SHP77 (cell line): ENCODE measurements at places on chromosomes 6 and 20.

- no peak for DNase-seq
Observed at GRCh38 chr6:33632558-33633039, 11.5 kb downstream of the ITPR3 start.

GRCh38 chr20:20740541-20740940 lies 28.1 kb upstream of the RALGAPA2 start:
- no peak for DNase-seq

GRCh38 chr20:51014797-51015722 lies 7.8 kb downstream of the KCNG1 start:
- peak; percentile 37 for DNase-seq

DNA sequence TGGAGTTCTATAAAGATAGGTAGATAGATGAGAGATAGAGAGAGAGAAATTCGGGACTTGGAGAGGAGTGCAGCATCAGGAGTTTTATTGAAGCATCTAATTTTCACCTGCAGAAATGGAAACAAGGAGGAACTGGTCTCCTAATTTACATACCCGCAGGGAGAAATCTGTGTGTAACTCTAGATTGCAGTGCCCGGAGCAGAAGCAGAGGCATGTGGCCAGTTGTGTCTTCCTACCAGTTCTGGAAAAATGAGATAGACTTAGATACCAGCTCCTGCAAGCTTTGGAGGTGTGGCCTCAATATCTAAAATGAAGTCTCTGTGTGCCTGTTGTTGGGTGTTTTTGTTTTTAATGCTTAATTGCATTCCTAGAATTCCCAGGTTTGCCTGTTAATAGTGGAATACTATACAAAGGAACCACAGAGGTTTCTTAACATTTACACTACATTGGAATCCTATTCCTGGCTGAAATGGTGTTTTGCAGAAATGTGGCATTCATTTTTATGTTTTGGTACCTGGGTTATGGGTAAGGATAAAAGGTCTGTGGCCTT lies 57.4 kb downstream of the DTD1 start:
- no peak for DNase-seq

DNA sequence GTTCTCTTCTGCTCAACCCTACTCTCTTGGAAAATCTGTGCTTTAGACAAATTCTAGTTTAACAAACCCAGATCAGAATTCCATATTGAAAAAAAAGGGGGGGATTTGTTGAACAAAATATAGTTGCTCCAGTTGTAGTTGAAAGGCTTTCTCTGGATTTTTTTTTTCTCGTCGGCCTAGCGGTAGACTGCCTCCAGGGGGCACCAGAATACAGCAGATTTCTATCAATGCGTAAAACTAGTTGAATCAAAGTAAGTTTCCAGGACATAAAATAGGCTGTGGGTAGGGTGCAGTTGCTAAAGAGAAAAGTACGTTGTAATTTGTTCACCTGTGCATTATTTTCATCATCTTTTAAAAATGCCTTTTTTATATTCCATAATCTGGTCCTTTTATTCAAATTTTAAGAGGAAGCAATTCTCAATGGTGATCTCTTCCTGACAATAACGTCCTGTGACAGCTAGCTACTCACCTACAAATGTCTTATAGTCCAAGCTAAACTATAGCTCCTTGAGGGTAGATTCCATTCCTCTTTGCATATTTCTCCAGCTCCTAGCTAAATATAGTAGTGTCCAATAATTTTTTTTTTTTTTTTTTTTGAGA lies 105.4 kb downstream of the PERP start:
- DNase-seq = peak; percentile 37

DNA sequence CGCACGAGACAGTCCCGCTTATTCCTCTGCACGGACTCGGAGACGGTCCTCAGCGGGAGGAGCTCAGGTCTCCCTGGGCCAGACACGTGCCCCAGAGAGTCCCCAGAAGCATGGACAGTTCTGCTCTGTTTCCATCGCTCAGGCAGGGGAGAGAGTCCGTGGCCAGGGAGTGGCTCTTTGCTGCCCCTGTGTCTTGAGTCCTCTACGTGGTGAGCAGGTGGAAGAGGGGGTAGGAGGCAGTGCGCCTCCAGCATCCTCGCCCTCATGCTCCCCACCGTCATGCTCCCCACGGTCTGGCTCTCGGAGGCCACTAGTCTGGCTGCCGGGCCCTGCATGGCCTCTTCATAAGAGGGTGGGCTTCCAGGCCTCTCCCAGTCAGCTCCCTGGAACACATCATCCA lies 8.9 kb downstream of the TAGAP start:
- no peak for DNase-seq

GRCh38 chr20:4159765-4160490 lies 144.6 kb upstream of the RNF24 start:
- DNase-seq = no peak

DNA sequence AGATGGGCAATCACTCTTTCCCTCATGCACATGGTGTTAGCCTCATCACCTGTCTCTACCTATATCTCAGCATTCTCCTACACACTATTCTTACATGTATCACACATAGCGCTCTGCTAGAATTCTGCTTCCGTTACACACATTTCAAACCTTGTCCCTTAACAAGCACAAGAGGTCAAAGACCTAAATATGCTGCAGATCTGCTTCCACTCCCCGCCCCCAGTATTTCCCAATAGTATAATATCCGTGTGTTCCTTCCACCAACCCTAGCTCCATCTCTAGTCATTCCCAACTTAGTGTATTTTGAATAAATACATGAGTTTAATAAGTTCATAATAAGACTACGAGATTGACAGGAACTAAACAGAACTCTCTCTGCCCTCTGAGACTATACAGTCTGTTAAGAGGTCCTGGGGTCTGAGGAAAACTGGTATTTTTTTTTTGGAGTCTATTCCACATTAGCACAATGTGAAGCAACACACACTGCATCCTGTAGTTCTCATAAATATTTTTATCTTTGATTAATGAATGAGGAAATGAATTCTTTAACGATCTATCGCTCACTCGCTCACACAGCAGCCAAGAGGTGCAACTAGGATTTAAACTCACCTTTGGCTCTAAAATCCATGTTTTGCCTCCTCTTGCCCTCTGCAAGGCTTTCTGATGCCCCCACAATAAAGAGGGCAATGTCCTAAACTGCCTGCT lies 491.6 kb downstream of the QKI start:
- no peak for DNase-seq

- DNase-seq = peak; percentile 51
Observed at GRCh38 chr20:1033751-1034414, 31.8 kb upstream of the RSPO4 start.

DNA sequence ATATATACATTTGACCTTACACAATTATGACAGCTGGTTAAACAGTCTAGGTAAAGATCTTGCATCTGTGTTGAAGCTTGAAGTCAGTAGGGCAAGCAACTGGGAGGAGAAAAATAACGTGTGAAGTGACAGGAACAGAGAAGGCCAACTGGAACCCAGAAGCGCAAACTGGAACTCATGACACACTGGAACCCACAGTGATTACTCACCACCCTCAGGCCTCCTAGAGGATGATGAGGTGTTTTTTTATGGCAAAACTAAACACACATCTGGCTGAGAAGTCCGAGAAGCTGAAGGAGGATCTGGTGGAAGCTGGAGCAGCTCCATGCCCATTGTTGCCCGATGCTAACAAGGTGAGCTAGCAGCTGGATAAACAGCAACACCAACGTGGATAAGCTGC lies 108.1 kb downstream of the TMEM200A start:
- peak; percentile 65 for DNase-seq

DNA sequence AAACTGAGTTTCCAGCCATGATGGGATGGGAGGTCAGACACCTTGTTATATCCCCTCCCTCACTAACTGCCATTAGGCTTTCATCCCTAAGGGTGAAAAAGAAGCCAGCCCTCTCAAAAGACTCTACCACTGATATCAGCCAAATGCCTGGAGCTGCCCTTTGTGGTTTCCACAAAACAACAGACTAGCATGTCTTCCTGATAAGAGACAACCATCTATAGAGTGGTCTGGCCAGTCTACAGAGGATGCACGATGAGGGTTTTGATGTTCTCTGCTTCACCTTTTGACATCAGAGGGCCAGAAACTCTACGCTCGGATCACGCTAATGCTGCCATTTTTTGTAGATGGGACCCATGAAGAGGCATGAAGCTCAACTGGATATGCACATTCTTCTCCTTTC lies 61.7 kb upstream of the ARHGAP18 start:
- no peak for DNase-seq

DNA sequence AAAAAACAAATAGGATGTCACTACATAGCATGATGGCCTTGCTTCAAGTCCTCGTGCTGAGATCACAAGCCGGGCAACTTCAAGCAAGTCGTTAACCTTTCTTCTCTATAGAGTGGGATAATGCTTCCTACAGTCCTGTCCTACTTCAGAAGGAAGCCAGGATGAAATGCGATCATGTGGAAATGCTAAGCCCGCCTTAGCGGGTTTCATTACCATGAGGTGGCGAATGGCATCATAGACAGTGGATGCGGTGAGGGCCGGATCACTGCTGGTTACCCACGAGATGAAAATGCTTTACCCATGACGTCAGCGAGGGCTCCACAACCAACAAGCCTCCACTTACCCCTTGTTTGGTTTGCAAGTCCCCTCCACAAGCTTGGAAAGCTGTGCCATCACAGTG lies 206.4 kb downstream of the TBXT start:
- no peak for DNase-seq

DNA sequence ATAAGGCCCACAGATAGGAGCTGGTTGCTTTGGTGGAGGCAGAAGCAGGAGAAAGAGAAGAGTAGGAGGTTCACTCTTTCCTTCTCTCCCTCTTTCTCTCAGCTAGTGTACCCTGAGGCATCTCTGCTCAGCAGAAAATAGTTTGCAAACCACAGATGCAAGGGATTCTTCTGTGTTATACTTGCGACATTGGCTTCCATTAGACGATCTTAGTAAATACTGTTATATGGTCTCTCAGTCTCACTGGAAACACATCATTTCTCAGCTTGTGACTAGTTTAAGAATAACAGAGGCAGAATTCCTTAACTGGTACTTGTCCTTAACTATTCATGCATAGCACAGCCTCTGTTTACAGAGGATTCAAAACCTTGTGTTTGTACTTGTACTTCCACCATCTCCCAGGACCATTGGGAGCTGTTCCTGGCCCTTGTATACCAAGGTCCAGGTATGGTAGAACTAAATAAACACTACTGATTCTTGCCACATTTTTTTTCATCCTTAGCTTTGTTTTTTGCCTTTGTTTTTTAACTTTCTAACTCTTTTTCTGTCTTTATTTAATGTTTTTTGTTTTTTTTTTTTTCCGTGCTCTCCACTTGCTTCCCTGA lies 218.2 kb downstream of the OTOR start:
- DNase-seq = no peak

GRCh38 chr20:25310921-25311728 lies 63.2 kb downstream of the PYGB start:
- DNase-seq = no peak

GRCh38 chr20:3515379-3516170 lies 44.8 kb downstream of the ATRN start:
- no peak for DNase-seq

- DNase-seq = no peak
Observed at GRCh38 chr20:51720854-51721253, 47.3 kb downstream of the ATP9A start.

DNA sequence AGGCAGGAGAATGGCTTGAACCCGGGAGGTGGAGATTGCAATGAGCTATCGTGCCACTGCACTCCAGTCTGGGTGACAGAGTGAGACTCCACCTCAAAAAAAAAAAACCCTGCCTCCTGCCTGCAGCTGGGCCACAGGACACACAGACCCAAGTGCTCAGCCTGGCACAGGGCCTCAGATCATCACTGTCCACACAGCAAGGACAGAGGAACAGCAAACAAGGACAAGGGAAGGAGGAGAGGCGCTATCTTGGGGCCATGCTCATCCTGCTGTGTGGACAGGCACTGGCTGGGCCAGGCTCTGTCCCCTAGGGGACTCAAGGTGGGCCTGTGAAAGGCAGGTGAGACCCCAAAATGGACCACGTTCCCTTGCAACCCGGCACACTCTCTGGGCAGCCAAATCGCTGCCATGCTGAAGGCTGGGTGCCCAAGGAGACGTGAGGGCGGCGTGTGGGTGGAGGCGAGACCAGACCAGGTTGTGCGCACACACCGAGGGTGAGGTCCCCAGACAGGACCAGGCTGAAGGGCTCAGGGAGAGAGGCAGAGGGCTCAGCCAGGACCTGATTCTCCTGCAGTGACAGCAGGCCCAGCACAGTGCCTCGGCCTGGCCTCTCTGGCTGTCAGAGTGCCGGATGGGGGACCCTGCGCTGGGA lies 9.1 kb downstream of the UCKL1 start:
- DNase-seq = no peak

GRCh38 chr20:59993736-59994430 lies 35.7 kb downstream of the CDH26 start:
- no peak for DNase-seq

DNA sequence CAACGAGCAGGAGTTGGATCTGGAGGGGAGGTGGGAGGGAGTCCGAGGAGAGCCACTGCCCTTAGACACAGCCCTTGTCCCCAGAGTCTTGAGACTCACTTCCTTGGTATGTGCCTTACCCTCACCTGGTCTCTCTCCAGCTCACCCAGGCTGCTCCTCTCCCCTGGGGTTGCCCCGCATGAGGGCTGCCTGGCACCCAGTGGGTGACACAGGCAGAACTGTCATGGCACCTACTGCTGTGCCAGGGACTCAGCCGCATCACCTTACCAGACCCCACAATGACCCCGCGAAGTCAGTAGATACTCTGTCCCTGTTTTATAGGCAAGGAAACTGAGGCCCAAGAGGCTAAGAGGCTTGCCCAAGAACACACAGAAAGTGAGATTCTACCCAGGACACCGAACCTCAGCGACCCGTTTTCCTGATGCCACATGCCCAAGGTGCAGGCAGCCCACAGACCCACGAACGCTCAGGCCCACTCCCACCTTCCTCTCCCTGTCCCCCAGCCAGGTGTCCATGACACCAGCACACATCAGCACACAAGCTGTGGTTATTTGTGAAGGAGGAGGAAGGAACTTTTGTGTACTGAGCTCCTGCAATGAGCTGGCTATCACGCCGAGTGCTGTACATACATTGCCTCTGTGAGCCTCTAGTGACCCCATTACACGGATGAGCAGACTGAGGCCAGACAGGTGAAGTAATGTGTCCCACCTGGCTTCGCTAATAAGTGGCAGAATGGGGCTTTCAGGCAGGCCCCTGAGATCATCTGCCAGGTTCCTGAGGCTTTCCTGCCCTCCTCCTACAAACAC lies 168.1 kb downstream of the GRM4 start:
- no peak for DNase-seq

GRCh38 chr20:50049442-50050026 lies 63.4 kb downstream of the UBE2V1 start:
- no peak for DNase-seq
